ENCODE measurements at places on chromosomes 6 and 20.
A peak's percentile ranks its signal among the peaks of the same experiment; 100 is the strongest.

DNA sequence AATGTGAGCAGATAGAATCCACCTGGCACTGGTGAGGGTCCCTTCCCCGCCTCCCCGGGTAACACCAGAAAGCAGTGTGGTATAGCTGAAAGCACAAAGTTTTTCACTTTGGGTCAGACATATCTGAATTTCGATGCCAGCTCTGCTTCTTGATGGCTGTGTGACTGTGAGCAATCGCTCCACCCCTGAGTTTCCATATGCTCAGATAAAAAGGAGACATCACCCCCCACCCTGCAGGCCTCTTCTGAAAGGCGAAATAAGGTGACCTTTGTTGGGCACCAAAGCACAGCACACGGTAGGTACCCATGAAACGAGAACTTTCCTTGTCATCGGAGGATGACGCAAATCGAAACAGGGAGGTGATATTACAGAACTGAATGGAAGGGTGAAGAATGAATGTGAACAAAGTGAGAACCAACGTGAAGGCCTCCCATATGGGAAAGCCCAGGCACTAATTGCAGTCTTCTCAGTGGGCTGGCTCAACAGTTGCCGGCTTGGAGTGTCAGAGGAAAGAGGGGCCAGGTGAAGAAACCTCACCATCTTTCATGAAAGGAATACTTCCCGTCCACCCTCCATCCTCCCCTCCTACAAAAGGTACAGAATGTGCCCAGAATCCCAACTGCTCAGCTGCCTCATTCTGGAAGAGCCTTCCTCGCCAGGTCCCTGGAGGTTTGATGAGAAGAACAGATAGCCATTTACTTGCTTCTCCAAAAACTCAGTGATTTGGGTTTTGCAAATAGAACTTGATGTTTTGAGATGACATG is 61.8 kb downstream of the NFATC2 start:
- peak; percentile 80 for DNase-seq

- DNase-seq, result peak; percentile 72
Observed at GRCh38 chr6:5143634-5144311, 58.6 kb downstream of the PPP1R3G start.

- peak; percentile 7 for DNase-seq
Observed at GRCh38 chr6:155493694-155494143, 38.1 kb upstream of the NOX3 start.

GRCh38 chr6:147251072-147251471 is 46.9 kb downstream of the STXBP5 start:
- DNase-seq, result no peak

GRCh38 chr6:82906951-82907350 is 158.7 kb downstream of the UBE3D start:
- no peak for DNase-seq

- DNase-seq, result no peak
Observed at GRCh38 chr6:167547751-167548150, 222.9 kb downstream of the TTLL2 start.

DNA sequence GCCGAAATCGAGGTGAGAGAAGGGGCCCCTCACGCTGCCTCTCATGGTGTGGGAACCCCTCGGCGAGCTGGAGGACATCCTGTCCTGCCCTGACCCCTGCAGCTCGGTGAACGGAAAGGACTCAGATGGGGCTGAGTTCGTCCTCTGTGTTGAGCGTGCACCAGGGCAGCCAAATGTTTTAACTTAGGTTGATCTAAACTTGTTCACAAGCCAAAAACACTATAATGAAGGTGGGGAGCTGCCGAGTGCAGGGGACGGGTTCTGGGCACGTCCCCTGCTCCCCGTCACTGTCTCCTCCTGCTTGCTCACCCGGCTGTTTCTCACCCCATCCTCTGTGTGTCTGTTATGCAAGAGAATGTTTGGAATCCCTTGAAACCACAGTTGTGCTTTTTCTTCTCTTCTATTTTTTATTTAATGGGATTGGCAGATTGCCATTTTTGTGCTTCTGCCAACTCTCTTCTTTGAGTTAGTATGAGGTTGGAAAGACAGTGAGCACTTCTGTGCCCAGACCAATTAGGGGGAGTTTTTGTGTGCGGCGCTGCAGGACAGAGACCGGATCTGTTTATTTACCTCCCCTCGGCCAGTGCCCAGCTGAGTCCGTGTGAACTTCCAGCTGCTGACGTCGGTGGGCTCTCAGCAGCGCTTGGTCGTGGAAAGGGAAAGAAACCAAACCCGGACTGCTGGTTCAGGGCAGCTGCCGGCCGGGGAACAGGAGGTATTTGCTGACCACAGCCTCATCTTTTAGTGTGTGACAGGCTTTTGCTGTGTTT is 158.1 kb downstream of the DTNBP1 start:
- no peak for DNase-seq

- no peak for DNase-seq
Observed at GRCh38 chr6:125393449-125393858, 91.7 kb upstream of the HDDC2 start.

GRCh38 chr20:61810738-61811135 is 254.9 kb downstream of the TAF4 start:
- no peak for DNase-seq

GRCh38 chr6:129701721-129702455 is 8.1 kb downstream of the ARHGAP18 start:
- no peak for DNase-seq

- no peak for DNase-seq
Observed at GRCh38 chr6:123332070-123332469, 304.7 kb downstream of the TRDN start.

DNA sequence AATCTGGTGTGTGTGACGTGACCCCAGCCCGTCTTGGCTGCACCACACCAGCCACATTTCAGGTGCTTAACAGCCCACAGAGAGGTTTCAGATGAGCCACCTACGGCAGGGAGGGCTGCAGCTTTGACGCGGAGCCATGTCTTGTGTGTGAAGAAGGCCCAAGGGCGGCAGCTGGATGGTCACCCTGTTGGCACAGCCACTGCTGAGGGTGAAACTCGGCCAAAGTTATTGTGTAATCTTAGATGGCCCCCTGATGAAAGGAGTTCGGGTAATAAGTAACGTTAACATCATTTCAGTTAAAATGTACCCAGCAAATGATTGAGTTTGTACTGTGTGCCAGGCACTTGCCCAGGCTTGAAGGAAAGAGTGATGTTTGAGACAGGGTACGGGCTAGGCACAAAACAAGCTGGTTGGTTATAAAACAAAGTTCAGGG is 97.2 kb downstream of the SSR1 start:
- DNase-seq, result no peak

DNA sequence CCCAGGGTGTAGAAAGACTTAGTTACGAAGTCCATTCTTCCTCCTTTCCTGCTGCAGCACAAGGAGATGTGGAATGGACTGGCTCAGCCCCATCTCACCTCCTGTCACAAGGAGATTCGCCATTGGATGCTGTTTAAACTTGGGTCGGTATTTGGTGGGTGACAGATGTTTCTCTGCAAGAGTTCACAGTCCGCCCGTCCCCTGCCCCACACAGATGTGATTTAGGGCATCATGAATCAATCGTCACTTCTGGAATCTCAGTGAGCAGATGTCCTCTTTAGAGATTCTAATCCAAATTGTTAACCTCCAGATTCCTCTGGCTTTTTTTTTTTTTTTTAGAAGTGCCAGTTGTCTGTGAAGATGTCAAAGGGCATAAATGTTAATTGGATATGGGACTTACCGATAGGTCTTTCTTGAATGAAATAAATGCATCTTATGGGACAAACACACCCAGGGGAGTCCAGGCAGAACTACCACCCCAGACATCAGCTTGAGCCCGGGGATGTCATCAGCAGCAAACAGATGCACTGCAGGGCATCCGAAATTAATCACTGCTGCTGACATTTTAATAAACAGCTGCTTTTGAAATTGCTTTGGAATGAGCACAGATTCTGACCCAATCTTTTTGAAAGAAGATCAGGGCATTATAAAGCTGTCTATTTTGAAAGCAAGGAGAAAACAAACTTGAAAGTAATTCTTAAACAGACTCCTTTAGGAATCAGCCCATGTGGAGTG is 117.6 kb upstream of the CDH4 start:
- DNase-seq, result no peak

GRCh38 chr20:953742-954141 is 37.6 kb upstream of the ANGPT4 start:
- DNase-seq, result no peak

GRCh38 chr6:42724825-42725224 is 2.4 kb upstream of the PRPH2 start:
- no peak for DNase-seq

- DNase-seq, result no peak
Observed at GRCh38 chr6:108574457-108575141, 13.9 kb downstream of the FOXO3 start.

DNA sequence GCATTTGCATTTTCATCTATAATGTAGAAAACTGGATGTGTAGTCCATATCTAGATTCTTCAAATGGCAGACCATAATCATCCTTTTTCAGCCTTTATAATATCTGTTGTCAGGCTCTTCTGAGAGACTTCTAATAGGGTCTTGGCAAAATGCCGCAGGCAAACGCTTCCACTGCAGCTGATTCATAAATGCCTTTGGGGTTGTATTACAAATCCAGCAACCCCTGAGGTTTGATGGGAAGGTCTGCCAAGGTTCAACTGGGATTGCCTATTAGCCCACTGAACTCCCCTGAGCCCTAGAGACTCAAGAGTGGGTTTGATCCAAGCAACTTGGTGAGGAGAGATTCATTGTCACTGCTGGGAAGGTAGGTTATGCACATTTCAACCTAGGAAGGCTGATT is 365.2 kb upstream of the POU3F2 start:
- DNase-seq, result no peak

Measured in stimulated activated CD4-positive, alpha-beta T cell treated with anti-CD3 and anti-CD28 coated beads, Interleukin-15, amount 100 ng/mL, for 48 hours (primary cell).